ENCODE measurements at places on chromosomes 12 and 14.

DNA sequence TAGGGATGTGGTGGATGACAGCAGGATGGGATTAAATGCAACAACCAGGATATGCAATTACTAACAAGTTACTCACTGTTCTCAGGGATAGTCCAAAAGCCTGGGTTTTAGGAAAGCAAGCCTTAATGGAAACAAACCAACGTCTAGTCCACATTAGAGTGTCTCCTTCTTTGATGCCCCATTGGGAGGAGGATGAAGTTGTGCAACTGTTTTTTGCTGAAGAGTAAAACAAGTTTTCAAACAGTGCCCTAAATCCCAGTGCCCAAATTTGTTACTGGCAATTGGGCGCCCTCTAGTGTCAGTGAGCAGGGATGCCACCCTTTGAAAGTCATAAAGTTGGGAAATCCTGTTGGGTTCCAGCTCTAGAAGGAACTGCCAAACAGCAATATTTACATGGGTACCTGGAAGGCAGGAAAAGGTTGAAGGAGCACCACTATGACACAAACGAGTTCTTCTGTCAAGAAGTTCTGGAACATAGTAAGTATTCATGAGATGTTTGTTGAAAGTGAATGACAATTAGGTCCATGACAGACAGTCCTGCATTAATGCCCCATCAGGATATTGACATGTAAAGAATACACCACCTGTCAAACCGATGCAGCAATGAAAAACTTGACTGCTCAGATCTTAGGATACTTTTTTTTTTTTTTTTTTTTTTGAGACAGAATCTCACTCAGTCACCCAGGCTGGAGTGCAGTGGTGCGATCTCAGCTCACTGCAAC is 11.1 kb upstream of the DPF3 start:
- peak; percentile 78 for DNase-seq

GRCh38 chr12:84730561-84731162 is 181.9 kb downstream of the SLC6A15 start:
- no peak for DNase-seq

GRCh38 chr12:76866726-76867125 is 12.1 kb downstream of the CSRP2 start:
- no peak for DNase-seq

DNA sequence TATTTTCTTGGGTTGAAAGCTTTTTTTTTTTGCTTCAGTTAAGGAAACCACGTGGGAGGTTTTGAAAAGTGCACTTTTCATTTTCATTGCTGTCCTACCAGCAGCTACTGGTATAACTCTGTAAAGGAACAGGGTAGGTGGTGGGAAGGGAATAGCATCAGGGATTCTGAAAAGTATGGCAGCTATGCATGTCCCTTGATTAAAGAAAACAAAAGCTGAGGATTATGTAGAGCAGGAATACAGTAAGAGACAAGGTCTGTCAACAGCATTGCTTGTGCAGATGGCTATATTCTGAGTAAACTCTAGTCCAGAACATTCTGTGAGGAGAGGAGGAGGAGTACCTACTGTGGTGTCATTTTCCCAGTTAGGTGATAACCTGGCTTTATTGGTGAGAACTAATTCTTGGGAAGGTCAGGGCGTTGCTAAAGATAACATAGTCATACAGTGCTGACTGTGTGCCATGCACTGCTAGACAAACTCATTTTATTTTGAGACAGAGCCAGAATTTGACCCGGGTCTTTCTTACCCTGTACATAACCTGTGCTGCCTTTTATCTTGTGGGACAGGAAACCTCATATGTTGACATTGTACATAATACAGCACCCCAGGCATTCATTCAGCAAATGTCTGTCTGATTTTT is 80.3 kb upstream of the TRAF3 start:
- no peak for DNase-seq

GRCh38 chr12:90916516-90916915 is 38.5 kb downstream of the CCER1 start:
- DNase-seq = no peak

- DNase-seq = peak; percentile 76
Measured at GRCh38 chr14:20631023-20631879, 10.2 kb downstream of the OR6S1 start.

GRCh38 chr12:62581288-62582064 is 114.8 kb downstream of the MON2 start:
- DNase-seq = peak; percentile 49

Measured in CD4-positive, alpha-beta T cell treated with Interleukin-21 for 1 hour (primary cell).